ENCODE measurements at places on chromosomes 1 and 21.

DNA sequence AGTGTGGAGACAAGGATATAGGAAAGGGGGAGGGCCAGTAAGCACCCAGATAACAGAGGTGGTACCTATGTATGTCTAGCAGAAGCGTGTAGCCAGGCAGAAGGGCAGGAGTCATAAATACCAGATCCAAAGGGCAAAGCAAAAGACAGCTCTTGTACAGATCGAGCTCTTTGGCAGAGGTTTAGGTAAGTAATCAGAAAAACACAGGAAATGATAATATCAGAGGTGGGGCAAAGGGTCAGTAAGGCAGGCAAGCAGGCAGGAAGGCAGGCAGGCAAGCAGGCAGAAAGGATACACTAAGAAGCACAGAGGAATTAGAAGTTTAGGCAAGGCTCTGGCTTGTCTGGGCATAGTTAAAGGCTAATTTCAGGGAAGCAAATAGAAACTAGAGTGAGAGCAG lies 22.7 kb upstream of the SLFNL1 start:
- no peak for DNase-seq

GRCh38 chr1:70063861-70064260 lies 141.5 kb downstream of the LRRC40 start:
- DNase-seq, result no peak

GRCh38 chr1:224524679-224525078 lies 90.1 kb upstream of the WDR26 start:
- no peak for DNase-seq

DNA sequence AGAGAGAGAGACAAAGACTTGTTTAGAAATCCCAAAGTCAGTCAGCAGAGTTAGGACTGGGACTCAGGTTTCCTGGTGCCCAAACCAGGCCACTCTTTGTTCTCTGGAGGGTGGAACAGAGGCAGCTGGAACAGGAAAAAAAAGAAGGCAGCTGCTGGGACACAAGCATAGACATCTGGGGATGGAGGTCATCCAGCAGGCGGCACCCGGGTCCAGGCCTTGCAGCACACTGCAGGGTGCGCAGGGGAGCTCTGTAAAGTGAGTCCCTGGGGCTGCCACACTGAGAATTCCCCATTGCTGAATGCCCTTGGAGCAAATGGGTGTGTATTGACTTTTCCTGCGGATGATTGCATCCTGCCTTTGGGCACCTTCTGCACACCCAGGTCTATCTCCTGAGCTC lies 222.9 kb upstream of the CSF3R start:
- no peak for DNase-seq

DNA sequence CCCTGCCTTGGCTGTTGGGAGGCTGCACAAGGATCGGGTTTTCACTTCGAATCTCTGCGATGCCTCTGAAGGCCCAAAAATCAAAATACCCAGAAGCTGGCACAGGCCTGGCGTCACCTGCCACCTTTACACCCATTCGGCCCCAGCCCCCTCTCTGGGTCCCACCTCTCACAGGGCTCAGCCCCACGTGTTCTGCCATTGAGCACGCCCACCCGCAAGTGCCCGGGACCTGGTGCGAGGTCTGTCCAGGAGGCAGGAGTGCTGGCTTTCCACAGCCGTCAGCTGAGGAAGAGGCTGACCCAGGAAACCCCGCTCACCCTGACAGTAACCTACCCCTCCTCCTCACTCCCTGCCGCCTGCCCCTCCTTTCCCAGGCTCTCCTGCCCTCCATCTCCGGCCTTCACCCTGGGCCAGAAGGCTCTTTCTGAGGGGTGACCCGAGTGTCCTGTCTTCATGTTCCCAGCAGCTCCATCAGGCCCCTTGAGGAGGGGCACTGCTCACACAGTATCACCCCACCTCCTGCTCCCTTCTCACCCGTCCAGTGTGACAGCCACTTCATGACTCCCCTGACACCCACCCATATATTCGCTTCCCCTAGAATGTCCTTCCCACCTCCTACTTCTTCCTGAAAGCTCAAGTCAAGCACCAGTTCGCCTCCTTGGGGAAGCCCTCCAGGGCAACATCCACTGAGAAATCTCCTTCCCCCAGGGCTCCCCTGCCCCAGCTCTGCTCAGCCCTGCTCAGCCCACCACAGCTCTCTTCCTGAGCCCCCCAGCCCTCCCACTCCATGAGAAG lies 13.5 kb downstream of the RCC2 start:
- no peak for DNase-seq

DNA sequence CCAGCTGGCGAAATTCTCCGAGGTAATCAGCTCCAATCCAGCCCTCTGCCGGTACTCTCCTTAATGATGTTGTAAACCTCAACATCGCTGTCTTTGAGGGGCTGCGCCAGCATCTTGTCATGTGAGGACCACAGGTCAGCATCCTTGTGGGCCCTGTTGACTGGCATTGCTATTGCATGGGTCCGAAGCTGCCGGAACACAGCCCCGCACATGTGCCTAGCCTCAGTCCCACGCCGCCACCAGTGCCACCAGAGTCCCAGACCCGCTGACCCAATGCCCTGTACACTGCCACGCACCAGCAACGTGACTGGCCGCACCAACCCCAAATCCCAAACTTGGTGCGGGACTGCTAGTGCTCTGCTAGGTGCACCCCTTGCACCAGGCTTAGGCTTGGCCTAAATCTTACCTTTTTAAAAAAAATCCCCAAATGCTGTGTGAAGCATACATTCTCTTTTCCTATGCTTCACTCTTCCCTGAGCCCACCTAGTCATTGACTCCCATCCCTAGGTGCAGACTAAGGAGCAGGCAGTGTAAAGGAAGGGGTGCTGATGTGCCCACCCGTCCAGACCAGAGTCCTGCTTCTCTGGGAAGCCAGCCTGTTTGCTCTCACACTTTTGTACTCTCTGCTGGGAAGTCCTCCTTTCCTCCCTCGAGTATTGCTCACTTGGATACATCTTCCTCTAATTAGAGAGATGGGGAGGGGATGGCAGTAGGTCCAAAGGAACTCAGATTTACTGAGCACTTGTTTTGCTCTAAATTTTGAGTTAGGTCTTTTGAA lies 81.9 kb upstream of the ARTN start:
- DNase-seq, result no peak

GRCh38 chr1:207579436-207579799 lies 65.5 kb upstream of the CR1L start:
- peak; percentile 43 for DNase-seq

- DNase-seq, result no peak
Observed at GRCh38 chr1:151246786-151247185, 7.7 kb upstream of the PSMD4 start.

GRCh38 chr1:30788580-30789387 lies 31.2 kb upstream of the LAPTM5 start:
- no peak for DNase-seq

DNA sequence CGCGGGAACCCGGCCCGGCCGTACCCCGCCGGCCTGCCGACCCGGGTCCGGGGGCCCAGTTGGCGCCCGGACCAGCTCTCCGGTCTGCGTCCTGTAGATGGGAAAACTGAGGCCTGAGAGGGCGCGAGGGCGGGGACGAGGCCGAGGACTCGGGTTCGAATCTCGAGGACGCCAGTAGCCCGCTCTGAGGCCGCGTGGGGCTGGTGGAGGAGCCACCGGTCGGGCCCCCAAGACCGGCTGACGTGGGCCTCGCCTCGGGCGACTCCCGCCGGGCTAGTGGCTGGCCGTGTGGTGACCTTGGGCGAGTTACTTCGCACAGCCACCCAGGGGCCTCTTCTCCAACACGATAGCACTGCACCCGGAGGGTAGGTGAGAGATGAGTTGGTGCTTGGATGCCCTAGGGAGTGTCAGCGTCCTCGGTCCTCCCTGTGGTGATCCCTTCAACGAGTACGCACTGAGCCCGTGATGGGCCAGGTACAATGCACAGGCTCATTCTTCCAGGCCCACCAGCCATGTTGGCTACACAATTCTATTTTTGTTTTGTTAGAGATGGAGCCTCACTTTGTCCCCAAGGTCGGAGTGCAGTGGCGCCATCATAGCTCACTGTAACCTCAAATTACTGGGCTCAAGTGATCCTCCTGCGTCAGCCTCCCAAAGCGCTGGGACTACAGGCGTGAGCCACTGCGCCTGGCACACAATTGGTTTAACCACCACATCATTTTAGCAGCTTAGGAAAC lies 404 bp upstream of the SCMH1 start:
- DNase-seq, result no peak

DNA sequence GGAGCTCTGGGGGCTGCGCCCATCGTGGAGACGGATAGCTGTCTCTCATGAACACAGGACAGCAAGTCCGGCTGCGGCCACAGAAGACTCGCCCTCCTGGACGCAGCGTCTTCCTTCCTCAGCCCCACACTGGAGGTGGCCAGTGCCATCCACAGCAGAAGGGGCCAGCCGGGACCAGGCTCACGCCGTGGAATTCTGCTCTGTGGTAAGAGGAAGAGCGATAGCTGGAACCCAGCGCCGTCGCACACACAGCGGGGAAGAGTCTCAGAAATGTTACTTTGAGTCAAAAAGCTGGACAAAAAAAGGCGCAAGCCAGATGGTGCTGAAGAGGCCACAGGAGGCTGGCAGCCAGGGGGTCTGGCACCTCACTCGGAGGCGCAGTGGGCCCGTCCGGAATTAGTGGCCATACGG lies 113.9 kb upstream of the COL6A1 start:
- no peak for DNase-seq

DNA sequence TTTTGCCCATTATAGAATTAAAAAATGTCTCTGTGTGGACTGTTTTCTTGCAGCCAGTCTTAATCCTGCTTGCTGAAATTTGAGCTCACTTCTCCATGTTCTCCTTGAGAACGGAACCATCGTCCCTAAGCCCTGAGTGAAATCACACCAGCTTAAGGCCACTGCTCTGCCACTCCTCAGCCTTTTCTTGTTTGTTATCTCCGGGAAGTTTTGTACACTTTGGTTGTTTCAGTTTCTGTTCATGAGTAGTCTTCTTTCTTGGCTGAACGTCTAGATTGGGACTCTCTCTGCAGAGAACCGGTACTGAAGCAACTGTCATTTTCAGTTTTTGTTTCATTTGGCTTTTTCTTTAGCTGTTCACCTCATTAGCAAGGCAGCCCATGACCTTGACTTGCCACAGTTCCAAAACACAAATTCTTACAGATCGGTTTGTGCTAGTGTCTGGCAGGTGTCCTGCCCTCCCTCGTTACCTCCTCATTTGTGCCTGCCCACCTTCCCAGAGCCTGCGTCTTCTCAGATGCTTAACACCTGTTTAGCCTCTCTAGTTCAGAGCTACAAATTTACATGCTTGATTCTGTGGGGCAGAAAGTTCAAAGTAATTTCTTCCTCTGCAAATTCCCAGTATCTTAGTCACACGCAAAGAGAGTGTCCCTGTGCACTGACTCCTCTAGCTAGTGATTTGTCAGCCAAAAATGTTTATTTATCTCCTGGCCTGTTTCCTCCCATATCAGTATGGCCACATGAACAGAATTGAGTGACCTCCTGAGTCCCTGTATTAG lies 12.4 kb downstream of the PSEN2 start:
- no peak for DNase-seq

GRCh38 chr1:19861034-19861433 lies 21.2 kb upstream of the OTUD3 start:
- no peak for DNase-seq

GRCh38 chr1:39391691-39392679 lies 99.5 kb upstream of the BMP8A start:
- peak; percentile 82 for DNase-seq

- no peak for DNase-seq
Observed at GRCh38 chr1:212157252-212157651, 121.7 kb downstream of the DTL start.

GRCh38 chr1:58104960-58105359 lies 441.6 kb downstream of the OMA1 start:
- DNase-seq, result no peak

- peak; percentile 22 for DNase-seq
Observed at GRCh38 chr1:189859385-189859977, 618.2 kb downstream of the BRINP3 start.

- DNase-seq, result no peak
Observed at GRCh38 chr1:96095849-96096612, 625.6 kb upstream of the PTBP2 start.

DNA sequence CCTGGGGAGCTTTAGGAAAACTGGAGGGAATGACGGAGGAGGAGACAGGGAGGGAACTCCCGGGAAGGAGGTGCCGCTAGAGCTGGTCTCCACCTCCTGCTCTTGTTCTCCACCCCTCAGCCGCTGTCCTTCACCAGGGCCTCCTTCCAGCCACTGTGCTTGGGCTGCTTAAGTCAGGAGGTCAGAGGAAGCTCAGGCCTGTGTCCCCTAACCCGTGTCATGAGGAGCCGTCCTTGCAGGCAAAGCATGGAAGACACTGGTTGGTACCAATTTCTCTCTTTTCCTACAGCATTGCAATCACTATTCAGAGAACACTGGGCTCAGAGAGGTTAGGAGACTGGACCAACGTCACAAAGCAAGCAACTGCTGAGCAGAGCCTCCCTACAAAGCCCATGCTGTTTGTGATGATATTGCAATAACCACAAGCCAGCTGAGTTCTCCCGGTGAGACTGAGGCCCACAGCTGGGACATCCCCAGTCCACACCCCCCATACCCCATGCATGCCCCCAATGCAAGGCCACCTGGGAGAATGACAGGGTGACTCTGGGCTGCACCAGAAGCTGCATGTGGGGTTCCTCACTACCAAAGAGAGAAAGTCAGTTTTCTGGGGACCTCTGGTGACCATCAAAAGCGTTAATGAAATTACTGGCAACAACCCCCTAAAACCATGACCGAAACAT lies 427.5 kb downstream of the NPHP4 start:
- no peak for DNase-seq

GRCh38 chr1:40392221-40392620 lies 18.7 kb downstream of the SMAP2 start:
- no peak for DNase-seq

DNA sequence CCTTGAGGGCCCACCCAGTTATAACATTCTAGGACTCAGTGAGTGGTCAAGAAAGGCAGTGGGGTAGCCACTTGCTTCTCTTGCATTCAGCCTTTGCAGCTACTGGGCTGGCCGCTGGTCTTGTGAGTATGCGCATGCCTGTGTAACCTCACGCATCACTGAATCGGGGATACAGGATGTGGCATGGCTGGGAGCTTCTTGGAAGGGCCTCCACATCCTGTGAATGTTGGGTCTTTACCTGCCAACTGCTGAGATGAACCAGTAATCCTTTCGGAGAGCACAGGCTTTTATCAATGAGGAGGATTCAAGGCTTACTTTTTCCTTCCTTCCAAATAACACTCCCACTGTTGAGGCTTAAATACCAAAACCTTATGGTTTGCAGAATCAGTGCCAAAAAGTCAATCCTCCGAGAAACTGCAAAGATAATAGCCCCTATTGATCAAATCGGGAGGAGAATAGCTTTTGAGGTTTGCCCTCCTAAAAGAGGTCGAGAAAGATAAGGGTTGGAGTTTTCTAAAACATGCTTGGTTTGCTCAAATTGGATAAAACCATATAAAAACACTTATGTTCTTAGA lies 198.9 kb upstream of the UBE2U start:
- DNase-seq, result no peak

- DNase-seq, result no peak
Observed at GRCh38 chr1:218349348-218350034, 4.4 kb downstream of the TGFB2 start.

DNA sequence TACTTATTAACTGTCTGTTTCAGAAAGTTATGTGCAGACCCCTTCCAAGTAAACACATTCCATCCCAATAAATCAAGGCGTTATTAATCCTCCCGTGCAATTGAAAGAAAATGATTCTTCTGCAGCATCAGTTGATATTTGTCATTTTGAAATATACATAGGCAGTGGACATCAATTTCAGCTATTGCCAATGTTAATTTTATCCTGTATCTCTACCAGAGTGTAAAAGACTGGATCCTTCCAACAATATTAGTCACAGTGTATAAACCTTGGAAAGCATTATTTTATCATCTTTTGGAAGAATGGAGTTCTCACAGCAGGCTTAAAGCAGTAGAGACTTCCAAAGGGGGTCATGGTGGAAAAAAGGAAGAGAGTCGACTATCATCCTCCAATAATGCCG lies 150.4 kb downstream of the CYYR1 start:
- DNase-seq, result no peak
